ENCODE measurements at places on chromosomes 3 and 15.

- no peak for DNase-seq
Observed at GRCh38 chr3:144921710-144922109, 950.1 kb downstream of the DIPK2A start.

GRCh38 chr3:156677536-156677935, 3.1 kb downstream of the TIPARP start:
- no peak for DNase-seq

DNA sequence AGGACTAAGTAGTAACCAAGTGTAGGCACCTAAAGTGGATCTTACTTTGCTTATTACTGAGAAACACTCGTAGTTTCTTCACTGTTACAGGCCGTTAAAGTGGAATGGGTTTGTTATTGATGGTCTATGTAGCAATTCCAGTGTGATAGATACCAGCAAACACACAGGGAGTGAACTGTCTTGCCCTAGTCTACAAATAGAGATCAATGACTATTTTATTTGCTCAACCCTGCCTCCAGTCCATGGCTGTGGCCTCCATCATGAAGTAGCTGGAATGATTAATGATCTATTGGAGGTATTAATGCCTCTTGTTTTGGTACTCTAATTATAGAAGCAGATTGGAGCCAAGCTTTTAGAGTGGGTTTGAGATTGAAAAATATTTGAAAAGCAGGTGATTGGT, 362.7 kb upstream of the AZI2 start:
- DNase-seq = no peak

GRCh38 chr15:37218351-37218916, 118.1 kb upstream of the MEIS2 start:
- no peak for DNase-seq

- DNase-seq = no peak
Observed at GRCh38 chr15:95825671-95826411, 504.7 kb upstream of the NR2F2 start.

- no peak for DNase-seq
Observed at GRCh38 chr3:185200639-185201038, 47.8 kb upstream of the C3orf70 start.

DNA sequence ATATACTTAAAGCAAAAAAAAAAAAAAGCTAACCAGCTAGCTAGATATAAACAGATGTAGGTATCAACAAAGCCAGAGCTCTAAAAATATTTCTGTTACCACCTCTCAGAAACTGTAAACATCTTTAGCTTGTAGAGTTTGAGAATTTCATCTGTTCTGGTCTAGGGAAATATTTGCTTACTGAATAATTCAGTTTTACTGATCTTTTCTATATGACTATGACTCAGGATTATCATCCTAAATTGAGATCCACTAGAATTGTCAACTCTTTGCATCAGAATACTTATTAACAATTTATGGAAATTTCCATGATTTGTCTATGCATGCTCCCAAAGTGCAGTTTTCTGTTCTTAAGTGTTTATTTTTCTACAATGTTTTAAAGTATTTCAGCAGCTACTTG, 517.3 kb downstream of the DIPK2A start:
- no peak for DNase-seq

DNA sequence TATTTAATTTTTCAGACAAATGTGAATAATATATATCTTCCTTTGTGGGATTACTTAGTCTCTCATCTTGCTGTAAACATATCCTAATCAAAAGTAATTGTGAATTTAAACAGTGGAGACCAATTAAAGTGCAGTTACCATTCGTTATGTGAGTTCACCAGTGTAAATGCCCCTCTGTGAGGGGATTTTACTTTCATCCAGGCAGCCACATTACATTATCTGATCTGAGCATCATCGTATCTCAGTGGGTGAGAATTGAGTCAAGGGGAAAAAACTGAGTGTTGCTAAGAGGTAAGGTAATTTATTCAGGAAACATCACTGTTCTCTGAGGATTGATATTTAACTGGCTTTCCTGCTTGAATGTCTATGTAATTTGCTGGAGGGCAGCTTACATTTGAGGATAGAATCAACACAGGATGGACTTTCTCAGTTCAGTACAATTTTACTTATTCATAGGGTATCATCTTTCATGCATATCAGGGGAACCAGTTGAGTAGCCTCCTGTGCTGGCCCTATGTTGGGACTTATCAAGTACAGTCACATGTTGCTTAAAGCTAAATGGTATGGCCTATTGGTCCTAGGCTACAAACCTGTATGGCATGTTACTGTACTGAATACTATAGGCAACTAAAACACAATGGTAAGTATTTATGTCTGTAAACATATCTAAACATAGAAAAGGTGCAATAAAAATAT, 219.7 kb downstream of the CD47 start:
- DNase-seq = no peak

DNA sequence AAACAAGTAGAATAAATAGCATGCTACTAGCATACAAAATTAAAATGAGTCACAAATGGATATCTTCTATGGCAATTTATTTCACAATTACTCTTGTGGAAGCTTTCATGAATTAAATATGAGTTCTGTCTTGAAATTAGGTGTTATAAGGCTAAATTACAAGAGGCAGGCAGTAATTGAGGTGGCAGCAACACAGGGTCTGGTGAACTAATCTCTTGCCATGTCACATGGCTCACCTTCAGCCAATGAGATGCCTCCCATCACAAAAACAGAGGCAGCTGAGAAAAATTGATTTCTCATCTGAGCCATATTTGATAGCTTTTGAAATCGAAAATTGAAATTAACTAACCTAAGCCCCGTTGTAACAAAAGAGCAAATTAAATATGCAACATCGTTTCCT, 268.8 kb downstream of the NR2F2 start:
- DNase-seq = no peak

- DNase-seq = no peak
Observed at GRCh38 chr3:109072194-109072593, 45.7 kb downstream of the MORC1 start.

DNA sequence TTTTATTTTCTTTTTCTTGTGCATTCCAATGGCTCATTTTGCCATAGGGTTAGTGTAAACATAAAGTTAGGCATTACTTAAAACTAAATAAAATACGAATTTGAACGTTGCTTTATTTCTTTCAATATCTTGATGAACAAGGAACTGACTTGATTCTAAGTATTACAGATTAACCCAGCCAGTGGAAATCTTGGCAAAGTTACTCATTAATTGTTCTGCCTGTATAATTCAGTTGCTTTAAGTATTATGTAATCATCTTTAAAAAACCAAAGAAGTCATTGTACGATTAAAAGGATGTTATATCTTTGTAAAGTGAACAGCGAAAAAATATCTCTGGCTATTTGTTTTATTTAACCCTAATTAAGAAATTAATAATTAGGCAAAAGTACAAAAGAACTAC, 737.9 kb upstream of the BCHE start:
- no peak for DNase-seq

DNA sequence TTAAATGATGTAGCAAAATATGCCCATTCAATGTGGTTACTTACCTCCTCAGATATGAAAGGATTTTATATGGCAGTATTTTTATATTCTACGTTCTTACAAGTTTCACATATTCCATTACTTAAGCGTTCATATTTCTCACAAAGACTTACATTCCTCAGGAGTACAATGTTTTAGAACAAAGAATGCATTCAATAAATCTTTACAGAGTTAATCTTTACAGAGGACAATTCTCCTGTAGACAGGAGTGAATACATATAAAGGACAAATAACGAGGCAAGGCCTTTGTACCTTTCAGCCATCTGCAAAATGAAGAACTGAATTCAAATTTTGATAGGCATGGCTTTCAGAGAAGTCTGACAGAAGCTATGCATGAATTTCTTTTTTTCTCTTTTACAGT, 1.9 kb downstream of the ZNF80 start:
- DNase-seq = no peak

- DNase-seq = no peak
Observed at GRCh38 chr3:33035596-33035995, 61.4 kb downstream of the GLB1 start.

DNA sequence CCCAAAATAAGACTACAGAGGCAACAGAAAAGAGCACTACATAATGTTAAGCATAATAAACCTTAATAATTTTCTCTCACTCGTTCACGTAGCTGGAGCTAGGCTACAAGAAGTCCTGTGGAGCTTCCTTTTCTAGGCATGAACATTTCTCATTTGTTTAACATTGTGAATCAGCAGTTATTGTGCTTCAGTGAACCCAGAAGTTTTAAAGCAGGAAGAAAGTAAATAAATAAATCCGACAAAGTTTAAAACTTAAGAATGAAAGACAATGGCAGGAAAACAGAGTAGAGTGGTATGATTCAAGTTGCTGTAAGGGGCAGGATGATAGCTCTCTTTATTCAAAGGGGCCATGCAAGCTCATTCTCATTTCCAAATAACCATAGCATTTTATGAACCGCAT, 191.8 kb downstream of the LSAMP start:
- DNase-seq = no peak

DNA sequence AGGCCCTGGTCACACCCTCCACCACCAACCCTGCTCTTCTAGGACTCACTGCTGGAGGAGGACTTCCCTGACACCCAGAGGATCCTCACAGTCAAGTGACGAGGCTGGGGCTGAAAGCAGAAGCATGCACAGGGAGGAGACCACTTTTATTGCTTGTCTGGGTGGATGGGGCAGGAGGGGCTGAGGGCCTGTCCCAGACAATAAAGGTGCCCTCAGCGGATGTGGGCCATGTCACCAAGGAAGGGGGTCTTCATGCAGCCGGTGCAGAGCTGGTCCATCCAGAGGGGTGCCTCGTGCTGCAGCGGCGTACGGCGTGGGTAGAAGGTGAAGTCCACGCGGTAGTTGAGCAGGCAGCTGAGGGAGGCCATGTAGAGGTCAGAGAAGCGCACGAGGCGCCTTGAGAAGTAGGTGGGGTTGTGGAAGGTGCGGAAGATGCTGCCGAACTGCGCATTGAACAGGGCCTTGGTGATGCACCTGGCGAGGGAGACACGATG, 9.4 kb downstream of the NT5DC2 start:
- DNase-seq = no peak

DNA sequence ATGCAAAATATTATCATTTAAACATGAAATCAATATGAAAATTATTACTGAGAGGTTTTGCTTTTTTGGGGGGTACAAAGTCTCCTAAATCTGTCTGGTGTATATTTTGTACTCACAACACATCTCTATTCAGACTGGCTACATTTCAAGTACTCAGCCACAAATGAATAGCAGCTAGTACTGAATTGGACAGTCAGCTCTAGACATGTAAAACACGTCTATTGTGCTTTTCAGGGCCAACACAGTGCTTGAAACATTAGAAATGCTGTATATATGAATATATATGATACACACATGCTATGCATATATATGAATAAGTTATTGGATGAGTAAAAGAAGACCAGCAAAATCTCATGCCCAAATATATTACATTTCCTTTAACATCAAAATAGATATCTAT, 103.8 kb upstream of the CFAP20DC start:
- DNase-seq = no peak
